ENCODE measurements at places on chromosomes 5 and 9.

- no peak for DNase-seq
These were observed 422.7 kb upstream of the PIK3R1 start for GRCh38 chr5:67792891-67793290.

- DNase-seq, result no peak
These were observed 50.6 kb downstream of the MARCHF11 start for GRCh38 chr5:16128944-16129343.

DNA sequence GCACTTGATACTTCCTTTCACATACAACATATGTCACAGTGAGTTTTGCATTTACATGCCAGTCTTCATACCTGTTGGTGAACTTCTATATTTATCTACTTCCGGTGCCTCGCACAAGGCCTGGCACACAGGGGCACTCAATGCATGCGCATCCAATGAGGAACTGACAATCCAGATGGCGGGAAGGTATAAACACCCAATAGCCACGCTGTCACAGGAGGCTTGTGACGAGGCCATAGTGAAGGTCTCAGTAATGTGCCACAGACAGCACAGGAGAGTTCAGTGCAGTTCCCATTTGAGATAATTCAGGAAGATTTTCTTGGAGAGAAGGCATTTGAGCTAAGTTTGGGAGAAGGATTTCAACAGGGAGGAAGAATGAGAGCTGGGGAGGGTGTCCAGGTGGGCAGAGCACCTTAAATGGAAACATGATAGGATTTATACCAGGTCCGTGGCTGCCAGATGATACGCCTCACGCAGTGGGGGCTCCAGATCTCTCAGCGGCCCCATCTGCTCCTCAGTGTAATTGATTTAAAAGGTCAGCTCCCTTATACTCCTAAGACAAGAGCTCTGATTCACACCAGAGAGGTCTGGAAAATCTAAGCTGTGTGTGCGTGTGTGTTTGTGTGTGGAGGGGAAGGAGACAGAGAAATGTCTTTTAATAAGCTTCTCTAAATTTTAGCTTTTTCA, 206.2 kb downstream of the DCP2 start:
- peak; percentile 74 for DNase-seq

GRCh38 chr9:37004424-37004935, 29.6 kb downstream of the PAX5 start:
- no peak for DNase-seq

DNA sequence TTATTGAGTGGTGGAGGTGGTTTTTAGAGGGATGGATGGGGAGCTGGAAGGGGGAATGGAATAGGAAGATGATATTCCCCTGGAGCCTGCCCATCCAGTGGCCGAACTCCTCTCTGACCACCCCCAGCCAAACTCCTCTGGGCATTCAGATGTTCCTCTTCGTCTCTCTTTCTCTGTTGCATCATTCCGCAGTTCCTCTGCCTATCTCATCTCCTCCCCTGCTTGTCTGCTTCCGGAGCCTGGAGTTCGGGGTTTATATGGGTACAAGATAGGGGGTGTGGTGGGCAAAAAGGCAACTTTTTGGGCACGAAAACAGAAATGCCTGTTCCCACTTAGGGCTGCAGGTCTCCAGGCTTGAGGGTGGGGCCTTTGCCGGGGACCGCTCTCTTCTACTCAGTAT, 12.2 kb upstream of the CDK5RAP2 start:
- DNase-seq, result no peak

DNA sequence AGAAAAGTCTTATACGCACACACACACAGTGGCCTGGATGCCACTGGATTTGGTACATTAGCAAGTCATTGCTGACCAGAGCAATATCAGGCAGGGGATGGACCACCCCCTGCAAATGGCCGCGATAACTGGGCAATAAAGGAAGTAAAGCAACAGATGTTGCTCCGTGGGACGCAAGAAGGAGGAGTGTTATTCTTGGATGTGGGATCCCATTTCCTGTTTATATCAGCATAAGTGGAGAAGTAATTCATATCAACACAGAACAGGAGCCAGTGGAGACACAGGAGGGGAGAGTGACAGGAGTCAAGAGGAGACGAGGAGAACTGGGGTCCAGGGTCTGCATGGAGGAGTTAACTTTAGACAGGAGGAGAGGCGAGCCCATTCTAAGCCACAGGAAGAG, 18.4 kb downstream of the RUFY1 start:
- DNase-seq, result no peak

- no peak for DNase-seq
These were observed 229.5 kb downstream of the MSX2 start for GRCh38 chr5:174953871-174954270.

DNA sequence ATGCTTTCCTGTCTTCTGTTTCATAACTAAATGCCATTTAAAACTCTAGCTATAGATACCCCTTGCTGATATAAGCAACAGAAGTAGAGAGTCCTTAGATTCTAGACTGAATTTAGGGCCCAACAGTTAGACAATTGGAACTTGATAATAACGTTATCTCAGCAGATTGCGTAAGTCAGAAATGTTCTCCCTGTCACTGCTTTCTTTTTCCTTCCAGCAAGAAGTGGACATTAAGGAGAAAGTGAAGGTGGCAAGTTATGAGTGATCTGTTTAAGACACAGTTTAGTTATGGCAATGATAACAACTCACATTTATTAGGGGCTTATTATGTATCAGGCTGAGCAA, 6.9 kb upstream of the GLIS3 start:
- DNase-seq, result no peak

DNA sequence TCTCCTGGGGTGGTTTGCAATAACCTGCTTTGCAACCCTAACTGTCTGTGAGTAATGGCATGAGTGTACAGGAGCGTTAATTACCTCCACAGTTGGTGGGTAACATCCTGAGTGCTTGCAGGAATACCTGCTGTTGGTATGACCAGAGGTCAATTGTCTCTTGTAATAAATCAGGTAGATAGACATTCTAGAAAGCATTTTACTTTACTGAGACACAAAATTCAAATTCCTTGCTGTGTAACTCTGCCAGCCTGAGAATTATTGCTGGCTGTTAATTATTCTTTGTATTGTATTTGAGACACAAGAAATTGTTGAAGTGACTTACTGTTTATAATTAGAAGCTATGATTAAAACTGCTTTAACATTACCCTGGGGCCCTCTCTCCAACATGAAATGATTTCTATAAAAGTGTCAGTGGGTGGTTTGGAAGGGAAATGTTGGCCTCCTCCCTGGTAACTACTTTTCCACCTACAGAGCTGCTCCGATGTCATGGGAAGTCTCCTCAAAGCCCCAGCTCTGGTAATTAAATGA, 150.8 kb upstream of the ADCY2 start:
- no peak for DNase-seq

GRCh38 chr9:76738402-76738801, 25.8 kb upstream of the PCA3 start:
- no peak for DNase-seq

DNA sequence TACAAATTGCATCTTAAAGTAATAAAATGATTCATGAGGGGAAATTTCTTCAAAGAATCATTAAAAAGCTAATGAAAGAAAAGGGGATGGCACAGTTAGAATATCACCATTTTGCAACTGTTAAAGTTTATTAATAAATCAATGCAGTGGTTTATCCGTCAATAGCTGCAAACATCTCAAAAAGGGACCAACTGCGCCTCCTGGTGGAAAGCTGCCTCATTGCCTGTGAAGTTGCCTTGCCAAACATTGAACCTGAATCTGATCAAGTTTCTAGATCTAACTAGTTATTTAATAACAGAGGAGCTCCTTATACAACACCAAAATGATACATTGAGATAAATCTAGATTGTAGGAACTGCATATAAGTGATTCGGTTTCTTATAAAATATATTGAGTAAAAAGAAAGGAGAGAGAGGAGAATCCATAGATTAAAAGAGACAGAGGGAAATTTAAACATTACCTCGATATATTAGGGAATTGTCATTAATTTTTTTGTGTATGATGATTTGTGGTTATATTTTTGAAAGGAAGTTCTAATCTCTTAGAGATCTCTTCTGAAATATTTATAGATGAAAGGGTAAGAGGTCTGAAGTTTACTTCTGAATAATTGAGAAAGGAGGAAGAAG, 6.9 kb upstream of the NDUFB6 start:
- no peak for DNase-seq

DNA sequence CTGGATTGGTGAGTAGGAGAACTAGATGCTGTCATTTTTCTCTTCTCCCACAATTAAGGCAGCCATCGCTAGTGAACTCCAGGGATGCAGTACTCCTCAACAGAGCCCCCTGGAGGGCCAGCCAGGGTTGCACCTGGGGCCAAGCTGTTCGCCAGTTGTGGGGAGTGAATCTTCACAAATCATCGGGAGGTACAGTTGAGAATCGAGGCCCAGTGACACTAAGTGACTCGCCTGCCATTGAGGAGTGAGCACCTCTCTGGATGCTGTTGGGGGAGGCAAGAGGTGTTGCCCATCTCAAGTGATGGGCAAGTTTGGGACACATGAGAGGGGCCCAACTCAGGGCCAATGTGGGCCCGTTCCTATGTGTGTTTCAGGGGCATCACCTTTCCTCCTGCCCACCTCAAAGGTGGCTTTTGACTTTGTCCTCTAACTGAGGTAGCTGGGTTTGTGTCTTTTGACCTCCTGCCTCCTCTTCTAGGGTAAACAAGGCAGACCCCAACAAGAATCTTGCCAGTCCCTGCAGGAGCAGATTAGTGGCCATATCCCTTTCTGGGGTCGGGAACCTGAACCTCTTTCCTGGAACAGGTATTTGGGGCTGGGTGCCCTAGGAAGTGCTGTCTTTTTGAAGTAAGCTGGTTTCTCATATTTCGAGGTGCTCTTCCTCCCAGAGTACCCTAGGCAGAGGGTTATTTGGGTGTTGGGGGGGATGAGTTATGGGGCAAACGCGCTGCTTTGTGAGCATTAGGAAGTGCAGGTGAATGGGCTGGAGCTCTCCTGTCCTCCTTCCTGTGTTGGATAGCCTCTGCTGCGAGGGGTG, 181.2 kb downstream of the MACROH2A1 start:
- no peak for DNase-seq

Data from NCI-H2171 (cell line).